ENCODE measurements at places on chromosomes 3 and 15.

- DNase-seq = no peak
Measured at GRCh38 chr3:193875601-193876321, 260.2 kb upstream of the HES1 start.

DNA sequence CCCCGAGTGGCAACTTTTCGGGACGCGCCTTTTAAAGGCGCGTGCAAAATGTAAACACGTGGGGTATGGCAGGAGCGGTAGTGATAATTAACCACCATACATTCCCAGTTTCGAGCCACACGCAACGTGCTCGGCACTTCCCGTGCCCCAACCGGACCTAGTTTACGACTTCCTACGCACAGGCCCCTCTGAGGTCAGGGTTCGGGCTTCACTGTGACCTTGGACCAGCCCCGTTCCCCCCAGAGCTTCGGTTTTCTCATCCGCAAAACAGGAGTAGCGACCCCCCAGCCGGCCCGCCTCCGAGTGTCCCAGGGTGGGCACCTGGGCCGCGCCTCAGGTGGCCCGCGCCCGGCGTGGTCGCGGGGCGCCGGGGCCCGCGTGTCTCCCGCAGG, 451 bp downstream of the CHCHD4 start:
- peak; percentile 32 for DNase-seq

DNA sequence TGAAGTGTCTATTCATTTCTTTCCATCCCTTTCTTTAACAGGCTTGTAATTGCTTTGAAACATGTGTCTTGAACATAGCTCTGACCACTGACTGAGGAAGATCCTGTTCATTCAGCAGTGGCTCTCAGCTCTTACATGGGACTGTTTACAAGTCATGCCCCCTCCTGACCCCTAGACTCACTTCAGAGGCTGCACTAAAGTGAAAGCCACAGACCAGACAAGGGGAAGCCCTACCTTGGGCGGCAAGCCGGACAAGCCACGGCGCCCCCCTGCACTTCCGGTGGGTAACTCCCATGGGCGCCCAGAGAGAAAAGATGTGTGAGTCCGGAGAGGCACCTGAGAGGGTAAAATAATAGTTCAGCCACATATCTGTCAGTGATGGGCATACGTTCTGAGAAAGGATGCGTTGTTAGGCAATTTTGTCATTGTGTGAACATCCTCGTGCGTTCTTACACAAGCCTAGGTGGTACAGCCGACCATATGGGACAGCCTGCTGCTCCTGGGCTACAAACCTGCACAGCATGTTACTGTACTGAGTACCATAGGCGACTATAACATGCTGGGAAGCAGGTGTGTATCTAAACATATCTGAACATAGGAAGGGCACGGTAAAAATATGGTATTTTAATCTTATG, 116.2 kb downstream of the CHSY1 start:
- no peak for DNase-seq

GRCh38 chr15:68298882-68299381, 21.4 kb downstream of the FEM1B start:
- no peak for DNase-seq

DNA sequence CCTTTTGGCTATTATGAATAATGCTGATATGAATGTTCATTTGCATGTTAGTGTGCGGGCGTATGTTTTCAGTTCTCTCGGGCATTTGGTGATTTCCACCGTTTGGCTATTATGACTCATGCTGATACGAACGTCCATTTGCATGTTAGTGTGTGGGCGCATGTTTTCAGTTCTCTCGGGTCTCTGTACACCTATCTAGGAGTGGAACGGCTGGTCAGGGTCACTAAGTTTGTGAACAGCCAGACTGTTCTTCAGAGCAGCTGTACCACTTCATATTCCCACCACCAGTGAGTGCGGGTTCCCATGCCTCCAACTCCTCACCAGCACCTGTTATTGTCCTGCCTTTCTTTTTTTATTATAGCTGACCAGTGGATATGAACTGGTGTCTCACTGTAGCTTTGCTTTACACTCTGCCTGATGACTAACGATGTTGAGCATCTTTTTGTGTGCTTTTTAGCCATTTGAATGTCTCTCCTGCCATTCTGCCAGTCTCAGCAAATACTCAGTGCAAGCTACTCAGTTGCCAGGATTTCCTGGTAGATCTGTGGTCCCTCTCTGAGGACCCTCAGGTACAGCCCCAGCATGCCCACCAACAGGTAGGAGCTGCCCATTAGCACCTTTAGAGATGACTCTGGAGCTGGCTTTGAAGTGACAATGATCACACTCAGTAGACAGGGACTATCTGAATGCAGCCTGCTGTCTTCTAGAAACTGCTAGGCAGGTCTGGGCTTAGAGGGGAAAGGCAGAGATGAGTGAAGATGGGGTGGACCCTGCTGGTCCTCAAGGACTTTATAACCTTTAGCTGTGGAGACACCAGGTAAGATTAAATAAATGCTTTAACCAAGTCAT, 141.1 kb downstream of the XXYLT1 start:
- DNase-seq = no peak

- peak; percentile 32 for DNase-seq
Measured at GRCh38 chr15:43748376-43748775, 2.1 kb downstream of the PDIA3 start.

DNA sequence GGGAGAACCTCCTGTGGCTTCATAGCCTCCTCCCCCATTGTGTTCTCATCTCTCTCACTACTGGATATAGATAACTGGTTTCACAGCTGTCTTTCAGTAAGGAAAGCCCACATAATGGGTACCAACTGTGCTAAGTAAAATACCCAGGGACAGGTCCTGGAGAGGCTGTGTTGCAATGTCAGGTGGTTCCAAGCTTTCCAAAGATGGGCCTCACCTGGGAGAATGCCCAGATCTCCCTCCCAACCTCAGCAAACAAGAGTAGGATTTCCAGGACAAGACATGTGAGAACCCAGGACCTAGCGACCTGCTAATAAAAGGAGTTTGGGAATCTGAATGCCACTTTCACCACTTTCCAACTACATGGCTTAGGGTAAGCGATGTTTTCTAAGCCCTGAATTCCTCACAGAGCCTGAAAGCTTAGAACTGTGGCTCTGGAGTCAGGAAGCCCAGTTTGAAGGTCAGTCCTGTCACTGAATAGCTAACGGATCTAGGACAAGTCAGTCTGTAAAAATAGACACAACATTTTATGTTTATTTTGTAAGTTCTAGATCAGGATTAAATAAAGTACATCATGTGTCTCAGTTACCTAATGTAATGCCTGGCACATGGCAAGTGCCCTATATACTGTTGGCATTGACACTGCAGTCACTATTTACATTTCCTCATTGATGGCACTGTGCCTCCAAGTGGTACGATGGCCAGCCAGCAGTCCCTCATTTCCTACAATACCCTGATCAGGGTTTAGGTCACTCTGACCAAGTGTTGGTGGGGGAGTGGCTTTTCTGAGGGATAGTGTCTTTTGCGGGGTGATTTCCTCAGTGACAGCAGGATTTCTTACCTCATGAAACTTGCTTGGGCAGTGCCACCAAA, 11.9 kb downstream of the CERS3 start:
- DNase-seq = no peak

GRCh38 chr3:2735392-2735894, 374.7 kb downstream of the IL5RA start:
- no peak for DNase-seq

GRCh38 chr3:16665282-16665741, 60.1 kb upstream of the DAZL start:
- DNase-seq = peak; percentile 81

DNA sequence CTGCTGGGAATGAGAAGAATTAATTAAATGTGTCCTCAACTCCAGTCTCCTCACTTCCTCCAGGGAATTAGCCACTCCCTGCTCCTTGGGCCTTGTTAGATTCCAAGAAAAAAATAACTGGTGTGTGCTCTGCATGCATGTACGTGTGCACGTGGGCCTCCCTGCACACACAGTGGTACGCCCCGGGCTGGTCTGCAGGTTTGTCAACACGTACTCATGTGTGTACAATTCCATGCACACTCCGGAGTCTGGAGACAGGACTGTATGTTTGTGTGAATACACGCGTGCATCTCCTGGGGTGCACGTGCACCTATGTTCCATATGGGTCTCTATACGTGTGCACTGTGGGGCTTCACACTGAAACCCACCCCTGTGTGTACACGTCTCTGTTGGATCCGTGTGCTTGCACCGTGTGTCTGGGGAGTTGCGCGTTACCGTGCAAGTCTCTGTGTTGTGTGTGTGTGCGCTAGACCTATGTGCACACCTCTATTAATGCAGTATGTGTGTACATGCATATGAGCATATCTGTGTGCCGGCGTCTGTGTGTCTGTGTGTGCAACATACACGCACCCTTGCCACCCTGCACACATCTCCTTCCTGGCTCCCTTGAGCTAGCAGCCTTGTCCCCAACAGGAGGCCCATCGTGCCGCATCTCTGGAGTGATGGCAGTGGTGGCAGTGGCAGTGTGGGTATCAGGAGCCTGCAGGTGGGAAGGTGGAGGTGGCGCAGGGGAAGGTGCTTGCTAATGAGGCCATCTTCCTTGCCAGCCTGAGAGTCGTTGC, 210.1 kb downstream of the TBC1D2B start:
- no peak for DNase-seq

DNA sequence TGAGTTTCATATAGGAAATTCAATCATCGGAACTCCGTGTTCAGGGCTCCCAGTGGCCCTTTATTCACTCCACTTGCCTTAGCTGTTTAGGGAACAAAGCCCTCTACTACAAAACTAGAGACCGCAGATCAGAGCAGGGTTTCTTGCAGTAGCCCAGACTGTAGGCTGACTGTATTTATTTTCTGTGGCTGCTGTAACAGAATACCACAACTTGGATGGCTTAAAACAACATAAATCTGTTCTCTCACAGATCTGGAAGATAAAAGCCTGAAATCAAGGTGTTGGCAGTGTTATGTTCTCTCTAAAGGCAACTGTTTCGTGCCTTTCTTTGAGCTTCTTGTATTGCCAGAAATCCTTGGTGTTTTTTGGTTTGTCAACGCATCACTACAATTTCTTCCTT, 479.0 kb downstream of the AGBL1 start:
- no peak for DNase-seq

GRCh38 chr3:147940405-147941193, 531.4 kb downstream of the ZIC1 start:
- DNase-seq = no peak

DNA sequence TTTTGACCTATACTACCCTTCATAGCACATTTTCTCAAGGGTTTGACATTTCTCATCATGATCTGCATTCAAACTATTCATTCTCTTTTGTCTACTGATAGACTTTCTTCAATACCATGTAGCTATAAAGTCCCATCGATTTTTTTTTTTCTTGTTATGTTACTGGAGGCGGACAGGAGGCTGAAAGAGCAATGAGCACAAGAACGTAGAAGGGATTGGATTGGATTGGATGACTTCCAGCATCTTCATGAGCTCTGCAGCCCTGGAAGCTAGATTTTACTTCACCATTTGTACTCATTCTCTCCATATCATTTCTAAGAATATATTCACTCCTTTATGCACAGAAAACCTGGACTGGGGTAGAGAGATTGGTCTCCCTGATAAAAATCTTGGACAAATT, 43.2 kb downstream of the DUT start:
- no peak for DNase-seq

DNA sequence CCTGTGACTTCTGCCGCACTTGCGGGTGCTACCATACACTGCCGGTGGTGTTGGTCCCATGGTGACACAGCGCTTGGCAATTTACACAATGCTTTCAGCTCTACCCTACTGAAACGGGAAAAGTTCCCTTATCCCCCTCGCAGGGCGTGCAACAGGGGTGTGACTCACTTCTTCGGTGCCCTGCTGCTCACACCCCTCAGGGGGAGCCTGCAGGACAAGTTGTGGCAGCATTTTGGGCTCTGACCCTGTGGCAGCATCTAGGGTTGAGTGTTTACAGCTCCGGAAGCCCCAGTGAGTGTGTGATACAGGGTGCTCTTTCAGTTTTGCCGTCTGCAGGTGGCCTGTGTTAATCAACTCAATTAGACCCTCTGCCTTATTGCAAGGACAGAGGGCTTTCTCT, 324.7 kb upstream of the RGMA start:
- no peak for DNase-seq

GRCh38 chr3:179355996-179356395, 8.5 kb downstream of the MFN1 start:
- no peak for DNase-seq

- DNase-seq = no peak
Measured at GRCh38 chr3:157632075-157632474, 128.9 kb upstream of the VEPH1 start.

- no peak for DNase-seq
Measured at GRCh38 chr3:115709093-115709492, 85.8 kb downstream of the GAP43 start.

GRCh38 chr3:23650371-23651140, 155.2 kb upstream of the UBE2E1 start:
- peak; percentile 89 for DNase-seq

GRCh38 chr3:58384381-58385090, 49.1 kb downstream of the PDHB start:
- DNase-seq = no peak

GRCh38 chr15:58293622-58294550, 137.9 kb upstream of the LIPC start:
- no peak for DNase-seq

GRCh38 chr15:92011611-92012367, 158.3 kb downstream of the SLCO3A1 start:
- no peak for DNase-seq

GRCh38 chr3:107663266-107663665, 140.5 kb downstream of the BBX start:
- DNase-seq = no peak

GRCh38 chr15:68114356-68114755, 60.2 kb downstream of the PIAS1 start:
- DNase-seq = peak; percentile 27

DNA sequence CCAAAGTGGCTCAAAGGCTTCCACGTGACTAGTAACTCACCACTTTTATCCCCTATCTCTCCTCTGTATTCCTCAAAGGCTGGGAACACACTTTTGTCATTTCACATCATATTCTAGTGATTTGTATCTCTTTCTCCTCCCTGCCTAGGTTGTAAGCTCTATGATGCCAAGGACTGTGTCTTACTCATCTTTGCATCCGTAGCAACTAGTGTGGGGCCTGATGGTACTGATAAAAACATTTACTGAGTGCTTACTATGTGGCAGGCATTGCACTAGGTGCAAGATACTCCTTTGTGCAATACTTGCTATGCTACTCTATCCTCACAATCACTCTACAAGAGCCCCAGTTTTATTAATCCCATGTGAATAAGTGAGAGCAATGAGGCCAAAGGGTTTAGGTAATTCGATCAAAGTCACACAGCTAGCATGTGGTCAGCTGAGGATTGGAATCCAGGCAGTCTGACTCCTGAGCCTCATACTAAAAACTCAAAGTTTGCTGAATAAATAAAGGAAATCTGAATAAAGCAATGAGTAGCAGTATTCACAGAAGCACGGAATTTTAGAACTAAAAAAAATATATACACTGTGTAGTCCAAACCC, 342.6 kb upstream of the ICE2 start:
- DNase-seq = no peak

GRCh38 chr3:94249491-94250079, 186.7 kb downstream of the NSUN3 start:
- peak; percentile 77 for DNase-seq

- DNase-seq = peak; percentile 92
Measured at GRCh38 chr15:81327516-81327915, 3.6 kb upstream of the STARD5 start.
